ENCODE measurements at places on chromosomes 11 and 22.

DNA sequence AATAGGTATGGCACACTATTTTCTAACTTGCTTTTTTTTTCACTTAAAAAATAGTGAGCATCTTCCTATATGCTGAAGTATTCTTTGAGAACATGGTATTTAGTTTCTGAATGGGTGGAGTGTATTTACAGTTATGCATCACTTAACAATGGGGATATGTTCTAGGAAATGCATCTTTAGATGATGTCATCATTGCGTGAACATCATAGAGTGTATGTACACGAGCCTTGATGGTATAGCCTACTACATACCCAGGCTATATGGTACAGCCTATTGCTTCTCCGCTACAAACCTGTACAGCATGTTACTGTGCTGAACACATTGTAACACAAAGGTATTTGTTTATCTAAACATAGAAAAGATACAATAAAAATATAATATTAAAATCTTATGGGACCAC is 124.3 kb upstream of the ASPHD2 start:
- no peak for DNase-seq

DNA sequence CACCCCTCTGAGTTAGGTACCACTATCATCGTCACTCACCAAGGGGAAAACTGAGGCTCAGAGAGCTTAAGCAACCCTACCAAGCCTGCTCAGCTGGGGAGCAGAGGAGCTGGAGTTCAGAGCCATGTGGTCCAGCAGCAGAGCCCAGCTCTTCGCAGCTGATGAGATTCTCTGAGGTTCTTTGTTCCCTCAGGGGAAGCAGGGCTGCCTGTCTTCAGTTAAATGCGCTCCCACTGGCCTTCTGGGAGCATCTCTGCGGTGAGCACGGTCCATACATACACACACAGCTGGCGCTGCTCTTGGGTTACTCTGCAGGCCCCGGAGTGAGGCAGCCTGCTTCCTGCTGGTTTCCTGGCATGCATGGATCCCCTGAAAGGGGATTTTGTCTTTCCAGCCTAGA is 5.2 kb upstream of the PTGDR2 start:
- no peak for DNase-seq

- DNase-seq: no peak
Measured at GRCh38 chr22:24128631-24129262, 52.5 kb upstream of the SUSD2 start.

DNA sequence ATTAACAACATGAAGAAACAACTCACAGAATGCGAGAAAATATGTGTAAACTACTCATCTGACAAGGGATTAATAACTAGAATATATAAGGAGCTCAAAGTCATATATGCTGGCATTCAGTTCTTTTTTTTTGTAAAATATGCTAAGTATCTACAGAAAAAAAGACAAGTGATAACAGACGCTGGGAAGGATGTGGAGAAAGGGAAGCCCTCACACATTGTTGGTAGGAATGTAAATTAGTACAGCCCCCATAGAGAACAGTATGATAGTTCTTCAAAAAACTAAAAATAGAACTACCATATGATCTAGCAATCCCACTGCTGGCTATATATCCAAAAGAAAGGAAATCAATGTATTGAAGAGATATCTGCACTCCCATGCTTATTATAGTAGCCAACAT is 13.8 kb downstream of the GAB2 start:
- DNase-seq: no peak

- no peak for DNase-seq
Measured at GRCh38 chr11:84322211-84322610, 1036.0 kb upstream of the CCDC90B start.

- no peak for DNase-seq
Measured at GRCh38 chr22:40726514-40726913, 47.2 kb downstream of the MCHR1 start.

DNA sequence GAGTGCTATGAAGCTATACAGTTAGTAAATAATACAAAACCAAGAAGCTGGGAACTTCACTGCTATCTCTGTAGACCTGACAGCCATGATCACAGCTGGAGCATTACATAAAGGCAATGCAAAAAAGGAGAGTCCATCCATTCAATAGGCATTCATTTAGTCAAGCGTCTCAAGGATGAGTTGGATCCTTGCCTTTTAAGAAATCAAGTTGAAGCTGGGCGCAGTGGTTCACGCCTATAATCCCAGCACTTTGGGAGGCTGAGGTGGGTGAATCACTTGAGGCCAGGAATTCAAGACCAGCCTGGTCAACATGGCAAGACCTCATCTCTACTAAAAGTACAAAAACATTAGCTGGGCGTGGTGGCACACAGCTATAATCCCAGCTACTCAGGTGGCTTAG is 48.1 kb upstream of the ALKBH3 start:
- no peak for DNase-seq

DNA sequence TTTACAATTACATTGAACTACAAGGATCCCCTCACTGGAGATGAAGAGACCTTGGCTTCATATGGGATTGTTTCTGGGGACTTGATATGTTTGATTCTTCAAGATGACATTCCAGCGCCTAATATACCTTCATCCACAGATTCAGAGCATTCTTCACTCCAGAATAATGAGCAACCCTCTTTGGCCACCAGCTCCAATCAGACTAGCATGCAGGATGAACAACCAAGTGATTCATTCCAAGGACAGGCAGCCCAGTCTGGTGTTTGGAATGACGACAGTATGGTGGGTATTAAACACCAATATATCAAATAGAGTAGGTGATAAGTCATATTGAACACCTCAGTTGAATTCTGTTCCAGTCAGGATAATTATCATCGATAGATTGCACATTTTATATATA is 4.4 kb downstream of the FBXO7 start:
- DNase-seq: no peak

GRCh38 chr11:17063171-17064002 is 14.1 kb downstream of the RPS13 start:
- no peak for DNase-seq

GRCh38 chr11:91538065-91538464 is 686.6 kb upstream of the FAT3 start:
- DNase-seq: no peak

- no peak for DNase-seq
Measured at GRCh38 chr11:121270001-121270678, 22.4 kb upstream of the SC5D start.

DNA sequence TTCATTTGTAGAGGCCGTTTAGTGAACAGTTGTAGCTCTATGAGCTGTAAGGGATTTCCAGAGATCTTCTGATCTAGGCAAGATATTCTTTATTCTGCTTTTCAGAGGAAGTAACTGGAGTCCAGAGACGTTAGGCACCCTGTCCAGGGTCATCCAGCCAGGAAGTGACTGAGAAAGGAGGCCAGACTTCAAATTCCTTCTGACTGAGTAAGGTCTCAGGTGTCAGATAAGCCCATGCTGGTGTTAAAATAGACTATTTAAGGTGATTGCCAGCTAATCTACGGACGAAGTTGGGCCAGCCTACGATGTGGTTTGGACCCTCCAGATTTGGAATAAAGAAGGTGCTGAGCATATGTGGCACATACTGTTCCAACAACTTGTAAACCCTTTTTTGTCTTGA is 54.6 kb downstream of the GRIK4 start:
- no peak for DNase-seq

GRCh38 chr22:32961497-32961896 is 96.7 kb downstream of the SYN3 start:
- no peak for DNase-seq

DNA sequence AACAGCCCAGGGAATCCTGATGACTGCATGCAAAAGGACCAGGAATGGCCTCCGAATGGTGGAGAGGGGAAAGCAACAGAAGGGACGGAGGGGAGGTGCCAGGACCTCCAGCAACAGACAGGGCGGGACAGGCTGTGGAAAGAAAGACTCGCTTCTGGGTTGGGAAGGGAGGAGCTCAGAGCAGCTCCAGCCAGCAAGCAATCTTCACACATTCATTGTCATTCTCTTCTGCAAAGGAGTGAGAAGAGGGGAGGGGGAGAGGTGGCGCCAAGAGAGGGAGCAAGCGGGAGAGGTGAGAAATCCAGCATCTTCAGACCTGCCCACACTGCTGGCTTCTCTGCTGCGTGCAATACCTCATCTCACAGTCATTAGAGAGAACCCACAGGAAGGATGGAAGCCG is 509.0 kb downstream of the BUD13 start:
- DNase-seq: no peak

GRCh38 chr11:69088676-69089146 is 40.0 kb downstream of the TPCN2 start:
- DNase-seq: no peak

- DNase-seq: no peak
Measured at GRCh38 chr22:45317551-45318167, 7.9 kb downstream of the FAM118A start.

DNA sequence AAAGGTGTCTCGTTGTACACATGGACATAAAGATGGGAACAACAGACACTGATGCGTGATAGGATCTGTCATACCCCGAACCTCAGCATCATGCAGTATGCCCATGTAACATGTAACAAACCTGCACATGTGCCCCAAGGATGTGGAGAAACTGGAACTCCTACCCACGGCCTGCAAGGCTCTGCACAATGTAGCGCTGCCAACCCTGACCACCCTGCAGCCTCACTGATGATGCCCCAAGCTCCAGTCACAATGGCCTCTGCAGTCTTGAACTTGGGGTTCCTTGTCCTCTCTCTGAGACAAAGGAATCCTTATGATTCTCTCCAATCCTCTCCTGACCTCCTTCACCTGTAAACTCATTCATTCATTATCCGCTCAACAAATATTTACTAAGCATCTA is 14.2 kb downstream of the LMO1 start:
- DNase-seq: no peak

GRCh38 chr22:49773531-49773930 is 54.1 kb downstream of the BRD1 start:
- no peak for DNase-seq

DNA sequence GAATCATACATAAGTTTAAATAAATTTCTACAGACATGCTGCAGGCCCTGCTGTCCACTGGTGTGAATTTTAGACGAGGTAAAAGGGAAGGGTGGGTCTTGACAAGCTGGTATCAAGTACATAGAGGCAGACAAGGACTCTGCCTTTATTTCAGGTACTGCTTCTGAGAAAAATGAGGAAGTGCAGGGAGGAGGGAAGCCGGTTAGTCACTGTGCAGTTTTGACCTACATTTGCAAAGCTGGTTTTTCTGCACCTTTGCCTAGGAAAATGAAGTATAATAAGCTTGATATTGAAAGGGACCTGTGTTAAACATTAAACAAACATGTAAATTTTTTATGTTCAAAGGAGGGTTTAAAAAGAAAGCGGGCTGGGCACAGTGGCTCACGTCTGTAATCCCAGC is 24.6 kb downstream of the TMEM45B start:
- no peak for DNase-seq

DNA sequence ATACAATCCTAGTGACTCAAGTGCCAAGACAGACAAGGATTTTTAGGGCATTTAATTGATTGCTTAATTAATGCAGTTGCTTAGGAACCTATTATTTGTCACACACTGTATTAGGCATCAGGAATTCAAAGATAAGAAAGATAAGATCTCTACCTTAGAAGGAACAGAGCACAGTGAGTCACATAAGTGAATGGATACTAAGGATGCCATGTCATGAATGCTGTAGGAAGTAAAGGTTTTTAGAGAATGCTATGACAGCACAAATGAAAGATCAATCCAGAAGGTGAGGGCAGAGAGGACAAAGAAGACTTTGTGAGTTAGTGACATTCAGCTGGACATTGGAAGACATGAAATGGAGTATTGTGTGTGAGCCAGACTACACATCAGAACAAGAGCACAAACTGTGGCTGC is 147.9 kb upstream of the DDI1 start:
- DNase-seq: no peak

DNA sequence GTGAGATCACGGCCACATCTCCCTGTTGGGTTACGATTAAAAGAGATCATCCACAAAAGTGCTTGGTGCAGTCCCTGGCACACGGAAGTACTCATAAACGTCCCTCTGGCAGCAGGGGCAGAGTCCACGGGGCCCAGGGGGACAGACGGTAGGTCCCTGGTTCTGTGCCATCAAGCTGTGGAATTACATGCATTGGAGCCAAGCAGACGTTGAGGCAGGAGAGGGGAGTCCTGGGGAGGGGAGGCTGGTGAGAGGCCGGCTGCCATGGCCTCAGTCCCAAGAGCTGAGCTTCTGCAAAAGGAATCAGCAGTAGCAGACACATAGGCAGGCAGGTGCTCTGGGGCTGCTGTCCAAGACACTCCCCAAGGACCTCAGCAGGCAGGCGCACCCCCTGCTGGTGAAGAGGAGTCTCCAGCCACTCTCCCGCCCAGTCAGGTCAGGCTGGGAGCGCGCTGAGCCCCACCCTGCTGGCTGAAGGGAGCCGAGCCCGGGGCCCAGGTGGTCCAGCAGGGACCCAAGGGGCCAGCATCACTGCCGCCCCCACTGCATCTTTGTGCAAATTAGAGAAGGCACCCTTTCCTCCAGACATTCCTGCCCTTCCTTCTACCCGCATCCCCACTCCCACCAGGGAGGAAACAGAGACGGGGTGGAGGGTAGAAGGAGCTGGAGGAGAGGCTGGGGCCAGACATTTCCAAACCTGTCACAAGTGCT is 7.6 kb upstream of the KCTD17 start:
- DNase-seq: no peak

DNA sequence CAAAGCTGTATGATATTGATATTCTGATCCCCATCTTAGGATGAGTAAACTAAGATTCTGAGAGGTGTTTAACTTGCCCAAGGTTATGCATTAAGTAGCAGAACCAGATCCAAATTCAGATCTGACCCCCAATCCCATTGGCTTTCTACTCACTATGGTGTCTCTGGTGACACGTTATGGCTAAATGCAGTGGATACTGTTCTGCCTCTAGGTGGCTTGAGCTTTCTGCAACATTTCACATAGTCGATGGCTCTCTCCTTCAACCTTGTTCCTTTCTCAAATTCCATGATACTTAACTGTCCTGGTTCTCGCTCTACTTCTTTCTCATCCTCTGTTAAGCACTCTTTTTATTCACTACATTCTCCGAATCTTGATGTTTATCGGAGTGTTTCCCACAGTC is 9.4 kb downstream of the C11orf97 start:
- DNase-seq: no peak

DNA sequence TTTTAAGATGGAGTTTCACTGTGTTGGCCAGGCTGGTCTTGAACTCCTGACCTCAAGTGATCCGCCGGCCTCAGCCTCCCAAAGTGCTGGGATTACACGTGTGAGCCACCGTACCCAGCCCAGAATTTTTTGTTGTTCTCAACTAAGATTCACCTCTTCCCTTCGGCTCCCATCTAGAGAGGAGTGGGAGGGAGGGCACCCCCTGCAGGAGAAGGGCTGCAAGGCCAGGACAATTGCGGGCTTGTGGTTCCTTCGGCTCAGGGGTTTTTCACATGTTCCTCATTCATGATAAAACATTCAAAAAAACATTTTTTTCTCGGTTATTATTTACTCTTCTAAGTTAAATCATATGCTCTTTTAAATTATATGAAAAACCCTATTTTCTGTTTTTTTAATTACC is 201.1 kb upstream of the LRRC4C start:
- no peak for DNase-seq

- no peak for DNase-seq
Measured at GRCh38 chr11:78868563-78868962, 293.9 kb upstream of the NARS2 start.

- no peak for DNase-seq
Measured at GRCh38 chr11:128790196-128790595, 76.9 kb downstream of the KCNJ1 start.

All from type B pancreatic cell (in vitro differentiated cells).